ENCODE measurements at places on chromosomes 12 and 14. TPM values are rescaled to one million over a fixed set of nuclear protein-coding genes. Genes with fewer than 3 reads are reported as not detected.
A peak's percentile ranks its signal among the peaks of the same experiment; 100 is the strongest.

The AP4S1 gene
- total RNA-seq, result 9.9 TPM

GRCh38 chr14:71208702-71209357 lies 301.6 kb downstream of the PCNX1 start:
- no peak for DNase-seq

The MYF5 gene
- not detected for total RNA-seq

The IGF1 gene
- total RNA-seq, result 23.9 TPM

The CAND1 gene
- total RNA-seq, result 92.2 TPM

DNA sequence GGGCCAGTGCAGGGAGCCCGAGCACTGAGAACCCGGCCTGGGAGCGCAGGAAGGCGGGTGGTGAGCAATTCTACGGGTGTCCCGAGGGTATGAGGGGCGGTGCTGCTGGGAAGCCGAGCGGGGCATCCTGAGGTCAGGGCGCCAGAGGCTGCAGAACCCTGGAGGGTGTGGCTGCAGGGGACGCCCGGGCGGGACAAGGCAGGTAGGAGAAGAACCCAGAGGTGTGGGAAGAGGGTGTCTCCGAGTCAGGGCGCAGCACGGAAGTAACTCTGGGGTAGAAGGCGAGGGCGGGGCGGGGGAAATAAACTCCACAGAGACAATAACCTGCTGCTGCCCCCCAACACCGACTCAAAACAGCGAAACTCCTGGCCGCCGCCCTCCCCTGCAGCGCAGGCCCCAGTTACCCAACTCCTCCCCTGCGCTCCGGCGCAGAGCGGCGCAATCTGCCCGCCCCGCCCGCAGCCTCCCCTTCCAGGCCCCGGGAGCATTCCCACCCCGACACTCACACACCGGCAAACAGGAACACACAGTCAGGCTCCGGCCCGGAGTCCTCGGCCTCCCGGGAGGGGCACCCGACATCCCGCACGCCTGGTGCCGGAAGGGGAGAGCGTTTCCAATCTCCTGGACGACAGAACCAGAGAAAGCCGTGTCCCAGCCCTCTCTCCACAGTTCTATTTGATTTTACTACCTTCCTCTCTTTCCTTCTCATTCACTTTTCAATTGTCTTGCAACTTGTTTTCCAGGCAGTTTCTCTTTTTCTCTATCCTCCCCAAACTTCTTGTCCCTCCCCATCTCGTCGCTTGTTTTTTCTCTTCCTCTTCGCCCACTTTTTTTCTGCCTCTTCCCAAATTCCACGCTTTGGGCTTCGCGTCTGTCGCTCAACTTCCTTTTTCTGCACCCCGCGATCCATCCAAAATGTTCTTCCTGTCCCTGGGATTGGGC lies 2.4 kb downstream of the HRK start:
- no peak for DNase-seq

The KRT72 gene
- 0.11 TPM for total RNA-seq

The AMN gene
- total RNA-seq, result 23.4 TPM

- DNase-seq, result no peak
Observed at GRCh38 chr12:26157001-26157400, 32.2 kb upstream of the BHLHE41 start.

- DNase-seq, result no peak
Observed at GRCh38 chr12:107983756-107984472, 145.2 kb upstream of the WSCD2 start.

The HAL gene
- 7.1 TPM for total RNA-seq

- no peak for DNase-seq
Observed at GRCh38 chr14:89673512-89674225, 256.6 kb upstream of the FOXN3 start.

- DNase-seq, result no peak
Observed at GRCh38 chr12:74619084-74619483, 81.4 kb downstream of the ATXN7L3B start.

DNA sequence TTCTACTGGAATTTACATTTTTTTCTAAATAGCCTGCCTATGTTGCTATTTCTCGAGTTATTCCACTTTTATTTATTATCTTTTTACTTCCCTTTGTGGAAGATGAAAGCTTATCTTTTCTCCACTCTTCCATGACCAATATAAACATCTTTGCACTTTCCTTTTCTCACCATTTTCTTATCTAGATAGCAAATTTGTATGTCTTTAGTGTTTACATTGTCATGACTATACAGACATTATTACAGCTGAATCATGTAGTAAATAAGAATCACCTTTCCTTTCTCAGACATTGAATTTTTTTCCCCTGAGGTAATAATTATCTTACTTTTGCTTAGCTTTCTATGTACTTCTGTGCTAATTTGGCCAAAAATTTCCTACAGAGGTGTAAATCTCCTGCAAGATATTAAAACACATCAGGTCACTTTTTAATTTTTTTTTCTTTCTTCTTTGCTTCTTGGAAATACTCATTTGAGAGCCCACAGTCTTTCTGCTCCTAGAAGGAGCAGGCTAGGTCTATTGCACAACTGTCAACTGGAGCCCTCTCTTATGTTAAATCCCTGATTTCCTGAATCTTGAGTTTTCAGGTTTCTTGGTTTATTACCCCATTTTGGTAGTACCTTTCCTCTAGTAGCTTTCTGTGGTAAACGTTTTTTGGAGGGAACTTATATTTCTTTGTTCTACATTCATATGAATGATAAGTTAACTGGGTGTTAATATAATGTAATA lies 109.0 kb upstream of the ATP2B1 start:
- no peak for DNase-seq

The ZNF891 gene
- total RNA-seq, result 1.7 TPM

DNA sequence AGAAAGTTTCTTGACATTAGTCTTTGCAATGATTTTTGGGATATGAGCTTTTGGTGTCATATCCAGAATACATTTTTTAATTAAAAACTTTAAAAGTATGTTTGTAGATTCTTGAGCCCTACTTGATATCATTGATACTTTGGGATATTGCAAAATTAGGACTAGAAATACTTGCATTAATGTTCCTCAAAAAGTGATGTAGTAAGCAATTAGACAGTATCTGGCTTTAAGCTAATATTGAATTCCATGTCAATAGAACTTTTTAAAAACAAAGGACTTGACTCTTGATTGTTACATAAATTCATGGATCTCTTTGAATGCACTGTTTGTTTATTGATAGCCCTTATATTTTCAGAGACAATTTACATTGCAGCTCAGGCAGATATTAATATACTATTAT lies 15.6 kb downstream of the PEX5 start:
- no peak for DNase-seq

GRCh38 chr14:78242086-78242485 lies 71.9 kb downstream of the NRXN3 start:
- no peak for DNase-seq

GRCh38 chr12:117035287-117035686 lies 63.9 kb downstream of the TESC start:
- no peak for DNase-seq

DNA sequence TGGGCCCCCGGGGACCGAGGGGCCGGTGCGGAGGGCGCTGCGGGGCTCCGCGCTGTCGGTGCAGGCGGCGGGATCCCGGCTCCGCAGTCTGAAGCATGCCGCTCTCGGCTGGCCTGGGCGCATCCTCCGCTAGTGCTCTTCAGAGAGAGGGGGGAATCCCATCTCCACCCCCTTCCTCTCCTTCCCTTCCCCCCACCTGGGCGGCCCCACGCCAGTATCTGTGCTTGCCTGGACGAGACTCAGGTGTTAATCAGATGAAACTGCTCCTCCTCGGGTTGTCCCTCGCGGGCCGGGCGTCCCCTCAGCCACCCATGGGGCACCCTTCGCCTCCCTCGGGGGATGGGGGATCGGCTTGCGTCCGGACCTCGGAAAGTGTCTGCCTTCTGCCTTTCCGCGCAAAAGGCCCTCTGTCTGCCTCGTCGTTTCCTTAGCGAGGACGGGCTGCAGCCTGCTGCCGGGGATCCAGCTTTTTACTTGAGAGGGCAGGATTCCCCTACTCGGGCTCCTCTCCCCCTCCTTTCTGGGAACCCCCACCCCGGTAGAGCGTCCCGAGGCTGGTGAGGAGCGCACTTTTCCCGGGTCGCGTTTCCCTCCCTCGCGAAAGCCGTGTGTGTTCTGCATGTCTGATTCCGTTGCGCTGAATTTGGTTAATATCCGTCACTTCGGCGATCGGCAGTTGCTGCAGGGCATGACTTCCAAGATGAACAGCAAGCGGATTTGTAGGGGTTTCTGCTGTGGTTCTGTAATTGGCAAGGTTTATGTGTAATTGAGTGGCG lies 1.1 kb downstream of the GPHN start:
- DNase-seq, result peak; percentile 35

DNA sequence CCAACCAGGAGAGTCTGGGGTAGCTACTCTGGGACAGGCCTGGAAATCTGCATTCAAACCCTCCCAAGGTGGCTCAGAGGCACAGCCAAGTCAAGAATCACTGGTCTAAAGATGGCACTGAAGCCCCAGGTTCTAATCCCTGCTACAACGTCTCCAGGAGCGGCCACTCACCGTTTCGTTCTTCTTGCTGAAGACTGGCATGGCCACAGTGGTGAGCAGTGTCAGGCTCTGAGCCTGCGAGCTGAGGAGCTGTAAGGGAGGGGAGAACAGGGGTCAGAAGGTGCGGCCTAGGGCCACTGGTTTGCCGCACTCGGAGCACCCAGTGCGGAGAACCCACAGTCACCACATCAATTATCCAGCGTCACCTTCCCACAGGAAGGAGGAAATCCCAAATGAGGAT lies 38.8 kb downstream of the CACNA2D4 start:
- DNase-seq, result no peak

The CDC42BPB gene
- 215 TPM for total RNA-seq

- DNase-seq, result no peak
Observed at GRCh38 chr14:97584528-97584927, 787.3 kb downstream of the VRK1 start.

The NID2 gene
- total RNA-seq, result 4.9 TPM

The CNTN1 gene
- 9.8 TPM for total RNA-seq

Data from upper lobe of left lung (tissue), 6 donors.